ENCODE measurements at places on chromosomes 16 and 17. TPM values are rescaled to one million over a fixed set of nuclear protein-coding genes. Genes with fewer than 3 reads are reported as not detected.

The GNG13 gene
- polyA plus RNA-seq: not detected

The ACTG1 gene
- 5,708 TPM for polyA plus RNA-seq

The PRAC1 gene
- not detected for polyA plus RNA-seq

The ZNF232 gene
- 4.3 TPM for polyA plus RNA-seq
